Endothelial cell of umbilical vein (primary cell): ENCODE measurements at places on chromosomes 2 and 18.

DNA sequence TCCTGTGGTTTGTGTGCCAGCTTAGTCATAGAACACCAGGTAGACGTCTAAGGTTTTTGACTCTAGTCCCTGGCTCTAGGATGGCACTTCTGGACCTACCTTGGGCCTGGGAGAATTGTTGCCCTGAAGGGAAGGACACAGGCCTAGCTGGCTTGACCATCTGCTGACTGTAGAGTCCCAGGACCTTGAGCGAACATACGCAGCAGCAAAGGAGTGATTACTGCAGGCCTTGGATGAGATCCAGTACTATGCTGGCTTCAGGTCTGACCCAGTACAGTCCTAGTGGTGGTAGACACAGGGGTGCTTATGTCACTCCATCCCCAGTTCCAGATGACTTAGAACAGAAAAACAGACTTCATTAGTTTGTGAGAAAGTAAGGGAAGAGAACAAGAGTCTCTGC, 37.7 kb downstream of the ST8SIA3 start:
- no peak for DNase-seq

DNA sequence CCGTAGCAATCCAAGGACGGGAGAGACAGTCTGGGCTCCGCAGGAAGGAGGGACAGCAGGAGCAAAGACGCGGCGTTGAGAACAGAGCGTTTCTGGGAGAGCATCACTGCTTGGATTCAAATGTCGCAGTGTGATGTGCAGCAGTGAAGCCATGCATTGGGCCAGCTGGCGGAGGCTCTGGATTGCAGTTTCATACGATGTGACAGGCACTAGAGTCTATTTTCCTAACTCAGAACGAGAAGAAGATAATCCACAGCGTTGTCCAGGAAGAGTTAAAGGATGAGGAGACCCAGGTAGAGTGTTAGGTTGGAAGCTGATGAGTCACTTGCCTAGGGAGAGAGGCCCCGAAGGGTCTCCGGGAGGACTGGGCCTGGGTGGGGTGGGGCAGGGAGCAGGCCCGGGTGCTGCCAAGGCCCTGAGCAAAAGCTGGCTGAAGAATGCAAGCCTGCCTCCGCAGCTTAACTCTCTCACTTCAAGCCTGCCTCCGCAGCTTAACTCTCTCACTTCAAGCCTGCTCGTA, 17.7 kb upstream of the SEMA4C start:
- no peak for DNase-seq

DNA sequence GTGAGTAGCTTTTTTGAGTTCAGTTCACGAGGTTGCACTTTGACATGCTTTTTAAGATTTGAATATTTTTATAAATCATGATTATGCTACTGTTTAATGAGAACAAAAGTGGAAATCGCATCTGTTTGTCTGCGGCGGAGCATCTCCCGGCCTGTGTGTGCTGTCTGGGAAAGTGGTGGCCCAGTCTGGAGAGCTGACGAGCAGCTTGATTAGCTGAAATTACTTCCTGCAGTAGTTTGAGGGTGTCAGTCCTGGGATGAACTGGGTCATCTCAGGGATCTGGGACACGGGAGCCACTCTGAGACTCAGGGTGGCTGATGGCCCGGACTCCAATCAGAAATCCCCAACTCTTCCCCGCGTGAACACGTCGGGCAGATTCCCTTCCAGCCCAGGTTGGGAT, 115.9 kb downstream of the KLHL29 start:
- no peak for DNase-seq

GRCh38 chr2:142914507-142915313, 37.2 kb downstream of the KYNU start:
- DNase-seq = no peak

DNA sequence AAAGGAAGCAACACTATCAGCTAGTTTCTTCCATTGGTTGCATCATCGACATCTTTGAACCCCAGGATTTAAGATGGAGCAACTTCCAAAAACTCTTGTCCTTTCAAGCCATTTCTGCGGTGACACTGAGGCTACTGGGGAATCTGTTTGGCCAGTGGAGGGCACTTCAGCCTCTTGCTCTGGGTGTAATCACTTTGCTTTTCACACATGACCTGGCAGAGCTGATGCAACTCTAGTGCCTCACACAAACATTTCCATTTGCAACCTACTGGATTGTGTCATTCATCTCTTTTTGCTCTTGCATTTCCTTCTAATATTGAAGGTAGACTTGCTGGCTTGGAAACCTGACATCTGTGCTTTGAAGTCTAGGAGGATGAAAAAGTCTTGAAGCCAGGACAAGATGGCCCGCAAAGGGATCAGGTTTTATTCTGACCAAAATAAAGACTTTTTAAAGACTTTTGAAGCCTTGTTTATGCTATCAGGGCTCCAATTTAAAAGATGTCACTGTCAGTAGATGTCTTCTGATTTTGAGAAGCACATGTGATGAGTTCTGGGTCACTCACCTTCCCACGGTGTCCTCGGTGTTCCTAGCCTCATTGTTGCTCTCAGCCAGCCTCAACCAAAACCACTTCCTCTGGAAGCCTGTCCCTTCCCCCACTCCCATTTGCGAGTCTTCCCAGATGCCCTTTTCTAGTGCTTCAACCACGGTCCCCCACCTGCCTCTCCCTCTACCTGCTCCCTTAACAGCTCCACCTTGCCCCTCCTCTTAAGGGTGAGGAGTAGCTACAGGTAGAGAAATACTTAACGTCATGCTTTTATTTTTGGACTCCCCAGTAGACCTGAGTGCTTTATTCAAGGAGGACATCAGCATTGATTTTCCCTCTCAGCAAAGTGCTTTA, 69.7 kb upstream of the KCNE4 start:
- DNase-seq = peak; percentile 54

- no peak for DNase-seq
These were observed 157.9 kb downstream of the ANKRD44 start for GRCh38 chr2:197152451-197153228.

GRCh38 chr2:23649819-23650218, 264.8 kb downstream of the KLHL29 start:
- DNase-seq = peak; percentile 5

GRCh38 chr2:236661061-236661761, 91.6 kb downstream of the ACKR3 start:
- DNase-seq = peak; percentile 59

DNA sequence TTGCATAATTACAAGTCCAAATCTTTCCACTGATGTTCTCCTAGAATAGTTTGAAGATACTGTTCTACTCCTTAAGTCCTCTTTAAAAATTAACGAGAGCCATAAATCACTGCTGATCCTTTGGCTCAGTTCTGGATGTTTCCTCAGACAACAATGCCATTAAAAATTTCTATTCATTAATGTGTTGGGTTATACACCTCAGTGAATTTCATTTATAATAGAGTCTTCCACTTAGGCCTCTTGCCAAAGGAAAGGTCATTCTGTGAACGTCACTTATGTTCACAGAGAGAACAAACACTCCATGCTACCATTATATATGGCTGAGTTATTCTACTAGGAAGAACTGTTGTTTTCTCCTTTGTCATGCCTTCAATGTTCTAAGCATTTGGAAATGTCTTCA, 1472.3 kb upstream of the CELF4 start:
- DNase-seq = no peak

DNA sequence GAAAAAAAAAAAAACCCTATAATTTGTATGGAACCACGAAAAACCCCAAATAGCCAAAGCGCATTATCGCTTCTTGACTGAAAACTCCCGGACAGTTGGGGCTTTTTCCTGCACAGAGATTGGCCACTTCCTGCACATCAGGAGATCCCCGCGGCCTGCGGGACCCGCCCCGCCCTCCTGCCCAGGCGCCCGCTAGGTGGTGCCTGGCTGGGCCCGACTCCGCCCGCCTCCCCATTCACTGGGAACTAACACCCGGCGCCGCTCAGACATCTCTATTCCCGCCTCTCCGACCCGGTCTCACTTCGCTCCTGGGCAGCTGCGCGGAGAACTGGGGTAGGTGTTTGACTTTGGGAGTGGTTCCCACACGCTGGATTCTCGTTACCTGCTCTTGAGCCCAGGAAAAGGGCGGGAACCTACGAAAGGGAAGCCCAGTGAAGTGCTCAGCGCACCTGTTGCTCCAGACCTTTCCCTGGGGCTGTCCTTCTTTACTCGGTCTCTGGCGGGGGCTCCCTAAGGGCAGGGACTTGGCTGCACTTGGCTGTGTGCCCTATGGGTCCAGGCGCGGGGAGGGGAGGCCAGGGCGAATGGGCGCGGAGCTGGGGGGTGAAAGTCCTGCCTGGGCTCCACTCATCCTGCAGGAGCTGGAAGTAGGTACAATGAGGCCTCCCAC, at the start of gene HMSD:
Gene HMSD, plus strand, starts transcription at position 234 of the 670 bp plus-strand sequence. CDS start 4,155 bp downstream, outside the sequence.
- peak; percentile 17 for DNase-seq

GRCh38 chr18:74225193-74225840, 66.4 kb downstream of the CYB5A start:
- DNase-seq = no peak

- DNase-seq = no peak
These were observed 233.7 kb upstream of the CXCR4 start for GRCh38 chr2:136351684-136352083.

GRCh38 chr2:196160101-196160500, 11.3 kb downstream of the STK17B start:
- DNase-seq = peak; percentile 60

GRCh38 chr2:118706371-118706770, 141.1 kb downstream of the EN1 start:
- no peak for DNase-seq

- DNase-seq = peak; percentile 55
These were observed 12.3 kb downstream of the FBLN7 start for GRCh38 chr2:112150447-112150846.

GRCh38 chr18:27991391-27991790, 185.5 kb downstream of the CDH2 start:
- no peak for DNase-seq
